Stimulated activated CD8-positive, alpha-beta memory T cell treated with anti-CD3 and anti-CD28 coated beads, Interleukin-7, amount 100 ng/mL, for 1 hour (primary cell): ENCODE measurements at places on chromosomes 11 and 22.

DNA sequence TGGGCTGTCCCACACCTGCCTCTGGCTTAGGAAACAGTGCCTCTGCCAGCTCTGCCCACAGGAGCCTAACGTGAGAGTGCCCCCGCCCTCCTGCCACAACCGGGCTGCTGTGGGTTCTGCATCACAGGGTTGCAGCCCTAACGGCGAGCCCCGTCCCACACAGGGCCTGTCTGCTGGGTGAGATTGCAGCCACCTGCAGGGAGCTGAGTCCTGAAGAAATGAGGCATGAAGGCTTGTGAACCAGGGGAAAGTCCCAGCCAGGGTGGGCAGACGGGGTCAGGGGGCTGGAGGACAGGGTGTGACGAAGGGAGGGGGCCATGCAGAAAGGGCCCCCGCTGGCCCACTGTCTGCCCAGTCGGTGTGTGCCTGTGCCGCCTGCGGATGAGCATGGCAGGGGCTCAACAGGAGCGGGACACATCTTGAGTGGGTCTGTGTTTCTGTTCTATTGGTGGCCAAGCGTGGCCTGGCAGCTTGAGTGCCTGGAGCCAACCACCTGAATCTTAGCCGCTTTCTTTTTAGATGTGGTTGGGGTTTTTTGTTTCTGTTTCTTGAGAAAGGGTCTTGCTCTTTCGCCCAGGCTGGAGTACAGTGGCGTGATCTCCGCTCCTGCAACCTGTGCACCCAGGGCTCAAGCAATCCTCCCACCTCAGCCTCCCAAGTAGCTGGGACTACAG, 38.9 kb downstream of the CTTN start:
- DNase-seq = no peak

DNA sequence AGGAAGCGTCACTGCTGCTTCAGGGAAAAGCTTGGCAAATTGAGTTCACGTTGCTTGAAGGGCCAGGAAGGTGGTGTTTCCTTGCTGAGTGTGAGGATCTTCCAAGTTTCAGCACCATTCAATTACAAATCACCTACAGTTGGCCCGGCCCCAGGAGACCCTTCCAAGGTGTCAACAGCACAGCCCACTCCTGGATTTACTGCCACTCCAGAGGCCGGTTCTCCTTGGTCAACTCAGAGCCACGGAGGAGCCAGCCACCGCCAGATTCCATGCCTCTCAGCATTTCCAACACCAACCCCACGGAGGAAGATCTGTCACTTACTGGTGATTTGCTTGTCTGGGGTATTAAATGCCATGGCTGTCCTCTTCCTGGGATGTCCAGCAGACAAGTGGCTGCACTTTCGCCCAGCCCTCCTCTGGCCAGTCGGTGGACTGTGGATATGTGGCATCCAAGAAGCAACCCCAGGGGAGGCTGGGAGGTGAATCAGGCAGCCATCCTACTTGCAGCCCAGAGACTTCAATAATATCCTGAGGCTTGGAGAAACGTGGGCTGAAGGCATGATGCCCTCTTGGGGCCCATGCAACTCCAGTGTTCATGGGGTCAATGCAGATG, 74.1 kb upstream of the SHANK2 start:
- no peak for DNase-seq

- no peak for DNase-seq
Observed at GRCh38 chr22:39525658-39525975, 5.3 kb downstream of the ATF4 start.

DNA sequence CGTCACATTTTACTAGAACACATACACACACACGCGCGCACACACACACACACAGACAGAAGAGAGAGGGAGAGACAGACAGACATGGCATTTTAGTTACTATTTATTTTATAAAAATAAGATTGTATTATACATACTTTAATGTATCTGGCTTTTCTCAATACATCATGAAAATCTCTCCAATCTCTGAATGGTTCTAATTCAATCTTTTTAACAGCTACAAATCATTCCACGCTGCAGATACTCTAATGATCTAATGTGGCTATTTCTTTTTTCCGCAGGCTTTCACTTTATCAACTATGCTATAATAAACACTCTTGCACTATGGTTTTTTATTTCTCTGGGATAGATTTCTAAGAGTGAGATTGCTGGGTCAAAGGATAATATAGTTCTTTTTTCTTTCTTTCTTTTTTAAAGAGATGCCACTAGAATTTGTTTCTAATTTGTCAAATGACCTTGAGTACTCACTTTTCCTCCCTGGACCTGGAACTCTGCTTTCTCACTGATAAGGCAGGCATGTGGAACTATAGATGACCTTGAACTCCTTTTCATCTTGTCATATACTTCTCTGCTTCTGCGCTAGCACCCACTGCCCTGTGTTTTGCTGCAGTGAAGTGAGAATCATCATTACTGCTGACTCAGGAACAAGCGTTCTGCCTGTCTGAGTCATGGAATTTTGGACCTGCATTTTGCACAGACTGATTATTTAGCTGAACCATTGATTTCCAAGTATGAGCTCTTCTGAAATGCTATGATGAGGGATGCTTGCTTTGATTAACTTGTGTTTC, 4.9 kb upstream of the SLC6A5 start:
- DNase-seq = no peak

DNA sequence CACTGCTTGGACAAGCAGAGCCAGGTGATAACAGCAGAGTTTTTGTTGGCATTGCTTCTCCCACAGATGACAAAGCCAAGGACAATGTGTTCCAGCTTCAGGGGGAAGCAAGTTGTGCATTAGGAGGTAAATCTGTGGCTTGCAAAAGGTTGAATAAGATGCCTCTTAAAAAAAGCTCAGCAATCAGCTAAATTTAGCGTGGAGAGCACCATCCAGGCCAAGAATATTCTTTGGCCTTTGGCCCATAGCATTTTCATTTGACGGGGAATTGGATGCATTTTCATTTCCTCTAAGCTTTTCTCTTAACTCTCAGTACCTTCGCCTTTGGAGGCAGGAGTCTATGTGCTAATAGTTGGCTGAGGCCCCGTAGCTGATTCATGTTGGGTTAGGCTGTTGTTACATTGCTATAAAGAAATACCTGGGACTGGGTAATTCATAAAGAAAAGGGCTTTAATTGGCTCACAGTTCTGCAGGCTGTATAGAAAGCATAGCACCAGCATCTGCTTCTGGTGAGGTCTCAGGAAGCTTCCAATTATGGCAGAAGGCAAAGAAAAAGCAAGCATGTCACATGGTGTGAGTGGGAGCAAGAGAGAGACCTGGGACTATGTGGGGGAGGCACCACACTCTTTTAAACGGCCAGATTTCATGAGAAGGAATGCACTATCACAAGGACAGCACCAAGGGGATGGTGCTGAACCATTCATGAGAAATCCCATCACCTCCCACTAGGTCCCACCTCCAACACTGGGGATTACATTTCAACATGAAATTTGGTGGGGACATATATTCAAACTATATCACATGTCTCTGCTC, 350.1 kb upstream of the C11orf87 start:
- no peak for DNase-seq

GRCh38 chr22:42379966-42380537, 52.2 kb downstream of the NFAM1 start:
- no peak for DNase-seq

DNA sequence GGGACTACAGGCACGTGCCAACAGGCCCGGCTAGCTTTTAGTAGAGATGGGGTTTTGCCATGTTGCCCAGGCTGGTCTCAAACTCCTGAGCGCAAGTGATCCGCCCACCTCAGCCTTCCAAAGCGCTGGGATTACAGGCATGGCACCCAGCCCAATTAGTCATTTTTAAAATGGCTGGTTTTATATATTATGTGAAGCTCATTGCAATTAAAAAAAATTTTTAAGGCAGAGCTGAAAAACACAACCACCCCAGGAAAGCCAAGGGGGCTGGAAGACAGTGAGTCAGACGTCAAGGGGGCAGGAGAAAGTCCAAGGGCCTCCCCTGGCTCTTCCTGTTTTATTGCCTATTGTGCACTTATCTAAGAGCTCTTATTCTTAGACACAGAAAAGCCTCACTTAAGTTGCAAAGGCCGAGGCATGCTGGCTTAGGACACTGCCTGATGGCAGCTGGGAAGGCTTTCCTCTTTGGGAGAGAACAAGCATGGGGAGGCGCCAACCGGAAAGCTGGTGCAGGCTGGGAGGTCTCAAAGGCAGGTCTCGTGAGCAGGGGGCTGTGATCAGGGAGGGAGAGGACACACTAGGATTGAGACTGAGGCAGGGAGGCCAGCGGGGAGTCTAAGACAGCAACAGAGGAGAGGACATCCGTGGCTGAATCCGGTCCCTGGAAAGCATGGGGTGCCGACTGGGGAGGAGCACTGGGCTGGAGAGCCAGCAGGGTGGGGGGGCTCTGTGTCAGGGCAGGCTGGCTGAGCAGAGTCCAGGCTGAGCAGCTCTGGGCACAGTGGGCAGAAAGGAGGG, 11.1 kb upstream of the OSM start:
- DNase-seq = no peak
